Sigmoid colon (tissue), 7 donors: ENCODE measurements at places on chromosomes 2 and 18.

DNA sequence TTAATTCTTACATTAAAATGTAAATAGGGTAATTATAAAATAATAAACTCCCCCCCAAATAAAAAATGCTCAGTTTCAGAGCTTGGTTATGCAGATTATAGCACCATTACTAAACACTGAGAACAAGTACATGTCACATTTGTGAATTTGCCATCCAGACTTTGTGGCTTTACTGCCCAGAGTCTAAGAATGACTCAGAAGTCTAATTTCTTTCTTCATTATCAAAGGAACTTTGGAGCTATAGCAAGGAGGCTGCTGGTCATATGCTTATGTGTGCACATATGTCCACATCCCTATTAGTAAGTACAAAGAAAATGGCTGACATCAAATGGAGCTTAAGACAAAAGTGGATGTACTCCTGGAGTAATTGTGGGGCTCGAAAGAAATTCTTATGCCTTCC is 248.5 kb upstream of the SESTD1 start:
- DNase-seq, result no peak

DNA sequence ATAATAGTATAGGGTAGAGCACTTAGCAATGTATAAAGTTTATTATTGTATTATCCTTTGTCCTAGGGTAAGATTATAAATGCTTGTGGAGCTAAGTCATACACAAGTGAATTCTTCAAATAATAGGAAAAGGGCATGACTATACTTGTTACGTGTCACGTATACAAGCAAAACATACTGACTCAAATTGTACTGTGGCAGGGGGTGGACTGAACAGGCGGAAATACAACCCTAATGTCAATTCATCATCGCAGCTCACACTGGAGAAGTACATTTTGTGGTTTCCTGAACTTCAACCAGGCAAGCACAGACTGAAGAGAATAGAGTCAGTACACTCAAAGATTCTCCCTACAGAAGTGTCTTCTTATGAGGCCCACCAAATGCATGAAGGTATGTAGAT is 201.0 kb downstream of the MBD2 start:
- no peak for DNase-seq

- no peak for DNase-seq
Measured at GRCh38 chr2:26957534-26957933, 12.9 kb upstream of the MAPRE3 start.

- no peak for DNase-seq
Measured at GRCh38 chr18:59231114-59231513, 11.2 kb downstream of the GRP start.

DNA sequence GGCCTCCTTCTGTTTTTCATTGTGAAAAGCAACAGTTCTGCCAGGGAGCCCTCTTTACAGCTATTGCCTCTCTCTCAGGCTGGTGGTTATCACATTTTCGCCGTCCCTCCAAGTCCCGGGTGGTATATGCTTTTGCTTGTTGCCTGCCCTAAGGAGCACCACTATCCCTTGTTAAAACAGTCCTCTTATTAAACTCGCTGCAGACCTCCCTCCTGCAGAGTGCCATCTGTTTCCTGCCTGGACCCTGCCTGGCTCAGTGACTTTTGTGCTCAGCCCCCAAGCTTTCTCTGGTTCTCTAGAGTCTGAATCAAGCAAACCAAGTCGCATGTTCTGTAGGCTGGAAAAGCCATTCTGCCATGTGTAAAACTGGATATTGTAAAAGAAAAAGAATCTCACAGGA is 72.1 kb upstream of the FHL2 start:
- DNase-seq, result no peak

GRCh38 chr18:79549638-79550000 is 130.0 kb upstream of the CTDP1 start:
- DNase-seq, result no peak

GRCh38 chr2:144166743-144167142 is 353.2 kb downstream of the ZEB2 start:
- DNase-seq, result no peak

- DNase-seq, result no peak
Measured at GRCh38 chr2:172270278-172271079, 156.9 kb upstream of the ITGA6 start.

- no peak for DNase-seq
Measured at GRCh38 chr2:8244639-8245038, 437.2 kb upstream of the ID2 start.

- DNase-seq, result no peak
Measured at GRCh38 chr18:49476664-49477411, 10.2 kb downstream of the C18orf32 start.

GRCh38 chr2:27105981-27106380 is 12.9 kb downstream of the CGREF1 start:
- DNase-seq, result no peak

GRCh38 chr18:67670024-67670543 is 153.6 kb upstream of the DSEL start:
- DNase-seq, result no peak

DNA sequence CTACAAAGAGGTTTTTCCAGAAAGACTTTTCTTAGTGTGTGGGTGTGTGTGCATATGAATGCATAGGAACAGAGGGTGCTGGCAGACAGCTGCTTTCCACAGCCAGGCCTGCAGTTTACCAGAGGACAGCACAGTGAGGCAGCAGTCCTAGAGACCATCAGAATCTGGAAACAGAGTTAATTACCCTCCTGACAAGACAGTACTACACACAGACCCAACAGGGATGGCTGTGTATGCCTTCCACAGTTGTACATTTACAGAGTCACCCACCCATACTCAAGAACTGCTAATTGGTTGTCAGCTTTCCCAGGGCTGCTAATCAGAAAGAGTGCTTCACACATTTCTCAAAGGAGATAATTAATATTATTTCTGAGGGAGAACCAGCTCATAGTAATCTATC is 104.7 kb downstream of the FEZ2 start:
- DNase-seq, result no peak

GRCh38 chr2:8457699-8458502 is 224.0 kb upstream of the ID2 start:
- DNase-seq, result peak; percentile 55

DNA sequence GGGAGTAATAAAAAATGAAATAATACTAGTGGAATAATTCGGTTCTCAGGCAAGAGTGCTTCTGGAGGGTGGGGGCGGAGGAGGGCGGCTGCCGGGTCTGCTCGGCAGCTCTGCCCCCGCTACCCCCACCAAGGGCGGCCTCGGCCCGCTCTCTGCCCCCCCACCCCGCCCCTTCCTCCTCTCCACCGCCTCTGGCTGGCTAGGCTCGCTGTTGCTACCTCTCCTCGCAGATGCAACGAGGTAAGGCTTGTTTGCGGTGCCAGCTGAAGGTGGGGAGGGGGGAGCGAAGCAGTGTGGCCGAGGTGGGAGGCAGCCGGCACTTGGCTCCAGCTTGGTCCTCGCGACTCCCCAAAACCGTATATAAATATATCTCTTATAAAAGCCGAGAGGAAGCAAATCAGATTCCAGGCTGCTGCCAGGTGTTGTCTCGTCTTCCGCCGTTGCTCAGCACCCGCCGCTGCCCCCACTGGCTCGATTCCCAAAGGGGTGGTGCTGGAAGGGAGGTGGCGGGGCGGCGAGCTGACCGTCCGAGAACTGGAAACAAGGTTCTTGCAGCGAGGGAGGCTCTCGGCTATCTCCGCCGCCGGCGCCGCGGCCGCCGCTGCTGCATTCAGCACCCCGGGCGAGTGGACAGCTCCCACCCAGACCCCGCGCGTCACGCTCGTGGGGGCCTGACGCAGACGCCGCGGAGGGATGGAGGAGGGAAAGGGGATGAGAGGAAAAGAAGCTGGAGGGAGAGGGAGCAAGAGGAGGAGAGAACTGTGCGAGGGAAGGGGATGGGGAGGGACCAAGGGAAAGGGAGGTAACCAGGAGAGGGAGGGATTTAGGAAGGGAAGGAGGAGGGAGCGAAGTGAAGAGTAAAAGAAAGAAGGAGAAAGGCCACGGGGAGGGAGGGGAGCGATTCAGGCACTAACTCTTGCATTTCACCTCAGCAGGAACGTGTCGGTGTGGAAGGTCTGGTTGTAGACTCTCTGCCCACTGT is at the start of gene MARCHF4:
Gene MARCHF4, minus strand, starts transcription at position 763 of the 982 bp plus-strand sequence. CDS start 2,223 bp downstream, outside the sequence.
- DNase-seq, result peak; percentile 74

DNA sequence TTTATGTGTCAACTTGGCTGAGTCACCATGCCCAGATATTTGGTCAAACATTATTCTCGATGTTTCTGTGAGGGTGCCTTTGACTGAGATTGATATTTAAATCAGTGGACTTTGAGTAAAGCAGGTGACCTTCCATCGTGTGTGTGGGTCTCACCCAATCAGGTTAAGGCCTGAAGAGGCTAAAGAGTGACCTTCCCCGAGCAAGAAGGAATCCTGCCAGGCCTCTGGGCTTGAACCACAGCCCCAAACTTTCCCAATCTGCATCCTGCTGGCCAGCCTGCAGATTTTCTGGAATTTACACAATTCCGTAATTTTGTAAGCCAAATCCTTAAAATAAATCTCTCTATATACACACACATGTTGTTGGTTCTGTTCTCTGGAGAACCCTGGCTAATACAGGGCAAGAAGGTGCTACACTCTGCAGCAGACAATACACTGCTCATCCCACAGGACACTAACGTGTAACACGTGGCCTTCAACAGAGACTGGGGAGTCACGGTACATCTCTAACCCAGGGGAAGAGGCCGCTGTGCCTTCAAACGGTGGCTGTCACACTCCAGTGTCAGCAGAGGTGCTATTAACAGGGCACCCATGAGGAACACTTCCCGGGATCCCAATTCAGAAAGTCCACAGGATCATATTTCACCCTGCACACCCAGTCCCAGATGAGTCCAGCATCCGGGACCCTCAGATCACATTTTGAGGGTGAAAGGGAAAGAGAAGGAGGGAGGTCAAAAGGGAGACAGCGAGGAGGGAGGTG is 113.1 kb upstream of the ID2 start:
- peak; percentile 39 for DNase-seq

- no peak for DNase-seq
Measured at GRCh38 chr2:65512783-65513182, 80.4 kb upstream of the SPRED2 start.

- DNase-seq, result no peak
Measured at GRCh38 chr2:224613543-224614286, 28.6 kb upstream of the CUL3 start.

DNA sequence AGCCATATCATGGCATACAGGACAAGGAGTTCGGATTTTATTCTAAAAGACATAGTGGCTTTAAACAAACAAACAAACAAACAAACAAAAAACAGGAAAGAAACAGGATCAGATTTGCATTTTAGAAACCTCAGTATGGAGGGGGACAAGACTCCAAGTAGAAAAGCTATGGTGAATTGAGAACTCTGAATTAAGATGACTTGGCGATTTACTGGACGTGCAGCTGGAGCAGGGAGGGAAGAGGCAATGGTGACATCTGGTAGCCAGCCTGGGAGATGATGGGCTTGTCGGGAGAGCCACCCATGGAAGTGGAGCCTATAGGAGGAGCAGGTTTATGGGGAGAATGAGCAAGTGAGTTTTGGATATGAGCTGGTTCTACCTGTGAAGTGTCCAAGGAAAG is 13.2 kb downstream of the CPLX4 start:
- no peak for DNase-seq

DNA sequence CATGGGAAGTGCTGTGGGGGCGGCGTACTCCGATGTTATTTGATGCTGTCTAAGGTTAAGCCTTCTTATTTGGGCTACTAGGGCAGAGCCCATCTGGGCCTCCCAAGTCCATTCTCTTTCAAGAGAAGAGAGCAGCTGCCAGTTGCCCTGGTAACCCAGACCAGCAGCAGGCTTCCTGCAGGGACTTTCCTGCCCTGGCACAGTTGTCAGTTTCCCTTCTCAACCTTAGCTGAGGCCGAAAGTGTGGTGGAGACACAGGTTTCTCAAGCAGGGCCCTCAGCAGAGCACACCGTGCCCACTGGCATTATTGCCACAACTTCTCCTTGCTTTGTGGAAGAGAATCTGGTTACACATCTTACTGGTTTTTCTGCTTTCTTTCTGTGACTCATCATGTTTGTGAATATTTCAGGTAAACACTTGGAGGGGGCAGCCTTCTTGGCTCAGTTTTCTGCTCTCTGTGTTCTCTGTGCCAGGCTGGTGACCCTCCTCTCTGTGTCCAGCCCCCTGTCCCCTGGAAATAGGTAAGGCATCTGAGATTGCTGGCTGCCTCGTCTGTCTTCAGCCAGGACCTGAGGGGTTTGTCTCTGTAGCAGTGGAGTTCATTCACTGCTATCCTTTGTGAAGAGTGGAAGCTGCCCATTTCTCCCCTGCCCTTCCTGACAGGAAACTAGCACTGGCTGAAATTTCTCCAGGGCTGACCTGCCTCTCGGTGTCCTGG is 111.0 kb downstream of the B3GNT2 start:
- no peak for DNase-seq

GRCh38 chr2:65357959-65358294 is 74.5 kb downstream of the SPRED2 start:
- DNase-seq, result no peak

DNA sequence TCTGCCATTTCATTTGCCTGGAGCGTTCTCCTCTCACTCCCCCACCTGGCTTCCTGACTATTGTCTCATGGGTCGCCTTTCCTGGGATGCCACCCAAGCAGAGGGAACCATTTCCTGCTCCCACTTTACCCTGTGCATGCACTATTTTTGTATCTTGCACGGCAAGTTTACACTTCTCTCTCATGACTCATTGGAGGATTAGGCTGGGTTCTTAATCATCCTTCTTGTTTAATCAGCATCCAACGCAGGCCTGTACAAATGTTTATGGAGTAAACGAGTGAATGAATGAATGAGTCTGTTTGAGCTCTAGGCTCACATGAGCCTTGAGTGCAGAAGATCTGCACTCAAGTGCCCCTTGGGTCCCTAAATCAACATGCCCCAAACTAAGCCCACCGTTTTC is 3.8 kb upstream of the ARHGAP25 start:
- no peak for DNase-seq

GRCh38 chr2:57528499-57528898 is 518.1 kb upstream of the VRK2 start:
- DNase-seq, result no peak

GRCh38 chr2:45964223-45964841 is 312.9 kb downstream of the PRKCE start:
- peak; percentile 77 for DNase-seq

DNA sequence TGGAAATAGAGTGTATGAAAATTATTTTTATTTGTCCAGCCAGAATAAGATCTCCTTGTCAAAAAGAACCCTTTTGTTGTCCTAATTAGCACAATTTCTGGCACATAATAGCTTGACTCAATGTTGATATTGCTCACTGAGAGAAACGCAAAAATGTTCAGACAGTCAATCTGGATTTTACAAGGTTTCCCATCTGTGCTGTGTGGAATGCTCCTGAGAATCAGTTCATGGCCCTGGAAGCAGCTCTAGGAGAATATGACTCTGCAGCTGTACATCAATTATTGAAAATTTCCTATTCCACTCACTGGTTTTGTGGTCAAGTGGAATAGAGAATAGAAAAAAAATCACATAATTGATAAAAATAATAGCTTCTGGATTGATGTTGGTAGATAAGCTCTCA is 1582.9 kb upstream of the NXPH2 start:
- DNase-seq, result no peak

GRCh38 chr2:74533464-74533863 is 3.7 kb downstream of the HTRA2 start:
- DNase-seq, result no peak

GRCh38 chr2:240291337-240292034 is 144.0 kb upstream of the GPC1 start:
- DNase-seq, result no peak

GRCh38 chr18:78238404-78239089 is 741.1 kb upstream of the SALL3 start:
- no peak for DNase-seq

- DNase-seq, result no peak
Measured at GRCh38 chr18:25817546-25818237, 272.7 kb downstream of the SS18 start.

GRCh38 chr18:48575301-48575657 is 36.4 kb downstream of the CTIF start:
- no peak for DNase-seq

GRCh38 chr2:177908182-177908581 is 164.4 kb downstream of the PDE11A start:
- no peak for DNase-seq
